Stimulated activated CD8-positive, alpha-beta memory T cell treated with anti-CD3 and anti-CD28 coated beads, Interleukin-7, amount 100 ng/mL, for 1 hour (primary cell): ENCODE measurements at places on chromosomes 4 and X.
A peak's percentile ranks its signal among the peaks of the same experiment; 100 is the strongest.

DNA sequence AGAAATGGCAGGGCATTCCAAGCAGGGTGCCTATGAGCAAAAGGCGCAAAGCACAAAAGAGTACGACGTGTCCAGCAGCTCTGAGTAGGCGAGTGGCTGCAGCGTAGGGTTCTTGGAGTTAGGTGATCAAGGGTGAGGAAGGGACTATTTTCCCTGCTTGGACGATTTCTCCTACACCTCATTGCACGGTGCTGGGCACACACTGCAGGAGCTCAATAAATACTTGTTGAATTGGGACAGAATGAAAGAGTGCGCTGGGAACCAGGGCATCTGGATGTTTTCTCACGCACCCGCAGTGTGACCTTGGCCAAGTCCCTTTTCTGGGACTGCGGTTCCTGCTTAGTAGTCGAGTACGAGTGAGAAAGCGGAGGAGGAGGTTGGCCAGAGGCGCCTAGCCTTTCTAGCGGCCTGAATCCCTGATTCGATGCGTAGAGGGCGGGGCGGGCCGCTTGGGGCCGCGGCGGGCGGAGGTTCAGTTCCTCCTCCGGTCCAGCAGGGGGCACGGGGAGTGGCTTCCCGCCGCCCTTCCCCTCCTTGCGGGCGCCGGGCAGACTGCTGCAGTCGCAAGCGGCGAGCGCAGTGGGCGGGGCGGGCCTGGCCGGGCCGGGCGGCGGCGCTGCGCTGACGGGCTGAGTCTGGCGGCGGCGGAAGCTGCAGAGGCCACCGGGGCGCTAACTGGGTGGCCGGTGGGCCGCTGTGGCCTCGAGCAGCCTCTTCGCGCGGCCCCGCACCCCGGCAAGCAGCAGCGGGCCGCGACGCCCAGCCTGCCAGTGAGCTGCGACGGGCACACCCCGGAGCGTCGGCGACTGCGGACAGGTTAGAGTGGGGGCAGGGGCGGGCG is at the start of gene FAM199X:
Gene FAM199X (plus strand): TSS at position 560 of the 841 bp plus-strand sequence. CDS start 333 bp downstream, outside the sequence.
- DNase-seq = peak; percentile 70

DNA sequence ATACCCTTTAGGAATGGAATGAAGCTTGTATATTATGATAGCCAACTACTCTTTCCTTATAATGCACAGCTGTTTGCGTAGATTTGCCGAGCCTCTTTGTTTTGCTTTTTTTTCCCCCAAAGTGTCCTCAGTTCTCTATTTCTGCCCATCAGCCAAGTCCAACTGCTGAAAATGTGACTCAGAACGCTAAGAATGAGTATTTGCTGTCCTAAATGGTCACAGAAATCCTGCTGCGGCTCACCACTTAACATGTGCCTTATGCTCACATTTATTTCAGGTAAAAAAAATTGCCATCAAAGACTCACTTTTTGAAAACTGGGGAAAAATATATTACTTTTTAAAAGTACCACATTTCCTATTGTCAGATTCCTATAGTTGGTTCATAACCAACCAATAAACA is 36.9 kb downstream of the GABRA4 start:
- DNase-seq = no peak

DNA sequence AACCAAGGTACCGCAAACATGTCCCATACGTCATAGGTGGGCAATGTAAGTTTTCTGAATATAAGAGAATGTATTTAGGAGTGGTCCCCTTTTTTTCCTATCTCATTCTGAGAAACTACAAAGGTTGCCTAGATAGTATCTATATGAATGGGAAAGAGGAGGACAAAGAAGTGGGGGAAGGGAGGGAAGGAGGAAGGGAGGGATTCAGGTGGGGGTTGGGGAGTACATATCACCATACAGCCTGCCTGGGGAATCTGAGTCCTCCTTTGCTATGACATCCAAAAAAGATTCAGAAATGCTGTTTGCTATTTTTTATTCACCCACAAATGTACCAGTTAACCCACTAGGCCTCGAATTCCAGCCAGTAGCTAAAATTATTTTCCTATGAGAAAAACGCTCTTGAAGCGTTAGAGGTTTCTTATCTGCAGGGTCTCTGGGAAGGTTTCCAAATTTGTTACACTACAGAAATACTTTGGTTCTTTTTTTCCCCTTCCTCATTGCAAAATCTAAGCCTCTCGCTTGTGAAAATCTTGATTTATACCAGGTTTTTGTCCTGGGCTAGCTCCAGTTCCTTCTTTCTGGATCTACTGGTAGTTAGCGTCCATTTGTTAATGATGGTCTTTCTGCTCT is 212.9 kb downstream of the NSUN7 start:
- DNase-seq = no peak

GRCh38 chr4:20272411-20272872 is 20.7 kb downstream of the SLIT2 start:
- no peak for DNase-seq

DNA sequence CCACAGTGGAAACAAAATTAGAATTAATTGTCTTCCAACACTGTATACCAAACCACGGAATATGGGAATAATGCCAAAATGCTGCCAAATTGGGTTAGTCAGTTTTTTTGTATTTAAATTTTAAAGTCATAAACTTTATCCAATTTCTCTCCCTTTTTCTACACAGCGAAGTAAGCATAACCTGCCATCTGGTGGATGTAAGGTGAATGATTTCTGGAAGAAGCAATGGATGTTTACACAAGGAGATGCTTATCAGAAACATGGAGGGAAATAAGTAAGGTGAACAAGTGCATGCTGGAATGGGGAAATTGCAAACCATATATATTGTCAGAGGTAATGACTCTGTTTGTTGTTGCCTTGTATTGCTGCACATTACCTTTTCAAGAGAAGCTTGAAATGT is 691.9 kb downstream of the TECRL start:
- no peak for DNase-seq
